H54 (cell line): ENCODE measurements at places on chromosomes 5 and 9.

- no peak for DNase-seq
Observed at GRCh38 chr9:2745560-2746380, 28.5 kb downstream of the KCNV2 start.

DNA sequence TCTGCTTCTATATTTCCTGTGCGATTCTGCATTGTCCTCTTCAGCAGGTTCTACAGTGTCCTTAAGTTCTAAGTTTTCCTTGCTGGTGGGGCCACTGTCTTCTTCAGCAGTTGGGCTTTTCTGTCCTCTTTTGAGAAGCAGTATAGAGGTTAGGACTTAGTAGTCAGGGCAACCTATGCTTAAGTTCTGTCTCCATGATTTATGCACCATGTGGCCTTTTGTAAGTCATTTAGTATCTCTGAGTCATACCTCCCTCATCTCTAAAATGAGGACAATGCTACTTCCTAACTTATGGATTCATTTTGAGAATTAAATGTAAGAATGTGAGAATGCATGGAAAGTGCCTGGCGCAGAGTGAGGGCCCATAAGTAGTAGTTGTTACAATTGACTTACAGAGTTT, 46.8 kb downstream of the GRIN3A start:
- no peak for DNase-seq

GRCh38 chr9:78296201-78296892, 578 bp upstream of the PSAT1 start:
- peak; percentile 83 for DNase-seq

DNA sequence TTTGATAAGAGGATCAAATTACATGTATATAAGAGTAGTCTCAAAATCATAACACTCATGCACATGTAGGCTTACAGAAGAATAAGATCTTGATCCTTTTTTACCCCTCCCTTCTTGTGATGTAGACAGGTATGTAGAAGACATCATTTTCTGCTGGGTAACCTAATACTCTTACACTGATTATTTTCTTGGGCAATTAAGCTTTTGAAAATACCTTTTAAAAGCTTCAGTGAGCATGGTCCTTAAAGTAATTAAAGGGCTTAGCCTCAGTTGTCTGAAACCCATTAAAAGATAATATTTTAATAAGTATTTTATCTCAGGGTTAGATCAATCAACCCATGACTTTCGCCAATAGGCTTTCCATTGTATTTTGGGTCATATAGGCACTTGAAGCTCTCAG, 50.6 kb downstream of the ALDH1A1 start:
- DNase-seq = no peak

GRCh38 chr9:13110766-13111417, 168.6 kb downstream of the MPDZ start:
- DNase-seq = no peak

GRCh38 chr5:113813466-113813865, 300.0 kb downstream of the YTHDC2 start:
- no peak for DNase-seq

- DNase-seq = no peak
Observed at GRCh38 chr9:95010431-95010838, 283.9 kb downstream of the AOPEP start.

DNA sequence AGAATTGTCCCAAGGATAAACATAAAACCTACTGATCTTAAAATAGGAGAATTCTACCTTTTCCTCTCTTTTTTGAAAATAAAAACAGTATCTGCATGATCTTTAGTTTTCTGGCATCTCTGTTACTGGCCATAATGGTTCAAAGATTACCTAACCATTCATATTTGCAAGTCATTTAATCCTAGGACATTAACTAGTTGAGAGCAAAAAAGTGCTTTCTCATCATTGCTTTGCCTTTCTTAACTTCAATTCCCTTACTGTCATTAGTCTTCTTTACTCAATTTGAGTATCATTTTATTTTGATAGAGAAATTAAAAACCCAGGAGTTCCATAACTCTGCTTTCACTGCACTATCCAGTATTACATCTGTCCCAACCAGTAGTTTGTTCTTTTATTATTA, 68.6 kb downstream of the RFX3 start:
- no peak for DNase-seq

DNA sequence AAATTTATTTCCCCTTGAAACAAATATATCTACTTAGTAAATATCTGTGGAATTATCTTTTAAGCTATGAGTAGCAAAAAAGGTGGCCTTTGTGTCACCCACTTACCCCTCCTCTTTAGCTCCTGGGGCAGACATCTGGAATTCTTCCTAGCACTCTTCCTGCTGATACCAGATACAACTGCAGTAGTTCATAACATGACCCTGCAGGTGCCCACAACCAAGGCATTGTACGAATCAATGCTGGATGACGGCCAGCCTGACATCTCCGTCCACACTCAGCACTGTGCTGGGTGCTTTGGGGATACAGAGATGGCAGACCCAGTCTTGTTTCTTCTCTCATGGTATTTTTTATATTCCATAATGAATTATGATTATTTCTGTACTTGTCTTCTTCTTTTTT, 152.3 kb downstream of the GOLPH3 start:
- no peak for DNase-seq

GRCh38 chr9:128406848-128407391, 13.7 kb upstream of the CERCAM start:
- peak; percentile 70 for DNase-seq

- no peak for DNase-seq
Observed at GRCh38 chr9:127505396-127506116, 54.2 kb downstream of the LRSAM1 start.

DNA sequence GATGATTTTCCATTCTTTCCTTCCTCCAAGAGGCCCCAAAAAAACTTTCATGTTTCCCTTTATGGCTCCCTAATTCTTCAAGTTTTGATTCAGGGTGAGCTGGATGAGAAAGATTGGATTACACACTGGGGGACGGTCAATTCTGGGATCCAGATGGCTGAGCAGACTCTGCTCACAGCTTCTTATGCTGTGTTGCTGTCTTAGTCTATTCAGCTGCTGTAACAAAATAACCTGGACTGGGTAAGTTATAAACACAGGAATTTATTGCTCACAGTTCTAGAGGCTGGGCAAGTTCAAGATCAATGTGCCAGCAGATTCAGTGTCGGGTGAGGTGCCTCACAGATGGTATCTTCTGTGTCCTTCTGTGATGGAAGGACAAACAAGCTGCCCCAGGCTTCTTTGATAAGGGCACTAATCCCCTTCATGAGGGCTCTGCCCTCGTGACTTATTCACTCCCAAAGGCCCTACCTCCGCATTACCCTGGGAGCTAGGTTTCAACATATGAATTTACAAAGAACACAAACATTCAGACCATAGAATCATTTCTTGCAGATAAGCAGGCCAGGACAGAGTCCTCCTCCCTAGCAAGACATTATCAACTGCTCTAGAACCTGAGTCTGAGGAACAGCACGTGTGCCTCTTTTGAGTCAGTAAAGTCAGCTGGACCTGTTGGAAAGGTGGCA, 23.1 kb upstream of the SMAD5 start:
- DNase-seq = no peak

DNA sequence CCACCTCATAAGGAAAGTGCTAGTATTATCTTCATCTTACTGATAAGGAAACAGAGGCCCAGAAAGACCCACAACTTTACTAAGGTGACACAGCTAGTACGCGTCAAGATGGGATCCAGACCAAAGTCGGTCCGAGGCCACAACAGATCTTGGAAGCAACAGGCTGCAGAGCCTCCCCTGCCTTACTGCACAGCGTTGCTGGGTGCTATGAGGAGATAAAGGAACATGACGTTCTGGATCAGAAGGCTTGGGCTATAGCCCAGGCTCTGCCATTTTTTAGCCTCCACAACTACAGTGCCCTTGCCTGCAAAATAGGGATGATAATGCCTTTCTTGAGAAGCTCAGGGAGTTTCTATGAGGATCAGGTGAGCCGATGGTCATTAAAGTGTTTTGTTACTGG, 144.1 kb downstream of the NMUR2 start:
- no peak for DNase-seq

GRCh38 chr5:96990102-96990501, 54.2 kb downstream of the LNPEP start:
- no peak for DNase-seq

- DNase-seq = no peak
Observed at GRCh38 chr5:41883243-41883642, 13.0 kb upstream of the OXCT1 start.

DNA sequence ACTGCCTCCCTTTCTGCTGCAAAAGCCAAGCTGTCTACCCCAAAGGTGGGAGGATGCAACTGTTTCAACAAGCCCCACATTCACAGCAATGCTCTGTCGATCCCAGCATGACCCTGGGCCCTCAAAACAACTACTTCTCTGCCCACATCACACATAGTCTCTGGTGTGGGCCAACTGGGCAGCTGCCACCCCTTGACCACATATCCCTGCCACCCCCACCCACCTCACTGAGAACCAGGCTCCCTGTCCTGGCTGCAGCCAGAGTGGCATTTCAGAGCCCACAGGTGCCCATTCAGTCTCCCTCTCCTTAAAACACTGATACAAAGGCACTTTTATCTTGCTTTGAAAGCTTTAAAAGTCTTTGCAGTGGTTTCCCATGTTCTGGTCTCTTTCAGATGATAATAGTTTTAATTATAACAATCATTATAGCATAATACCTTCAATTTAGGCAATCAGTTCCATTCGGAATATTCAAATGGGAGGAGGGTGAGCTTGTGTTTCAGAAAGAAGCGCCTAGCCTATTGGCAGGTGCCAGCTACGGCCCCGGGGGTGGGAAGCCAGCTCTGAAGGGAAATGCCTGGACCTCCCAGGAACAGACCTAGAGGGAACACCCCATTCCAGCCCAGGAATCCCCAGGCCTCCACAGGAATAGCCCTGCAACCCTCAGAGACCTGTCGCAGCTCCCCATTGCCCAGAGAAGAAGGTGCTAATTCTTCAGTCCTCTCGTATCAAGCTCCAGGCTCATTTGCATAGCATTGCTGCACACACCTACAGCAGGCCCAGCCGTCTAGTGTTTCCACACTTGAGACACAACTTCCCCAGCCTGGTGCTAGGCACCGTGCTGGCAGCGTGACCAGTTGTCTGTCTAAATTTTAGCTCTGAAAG, 90.8 kb downstream of the C5orf15 start:
- DNase-seq = no peak

GRCh38 chr5:145293716-145294115, 541.4 kb downstream of the PRELID2 start:
- DNase-seq = no peak

- no peak for DNase-seq
Observed at GRCh38 chr5:113325054-113325453, 109.7 kb downstream of the TSSK1B start.

DNA sequence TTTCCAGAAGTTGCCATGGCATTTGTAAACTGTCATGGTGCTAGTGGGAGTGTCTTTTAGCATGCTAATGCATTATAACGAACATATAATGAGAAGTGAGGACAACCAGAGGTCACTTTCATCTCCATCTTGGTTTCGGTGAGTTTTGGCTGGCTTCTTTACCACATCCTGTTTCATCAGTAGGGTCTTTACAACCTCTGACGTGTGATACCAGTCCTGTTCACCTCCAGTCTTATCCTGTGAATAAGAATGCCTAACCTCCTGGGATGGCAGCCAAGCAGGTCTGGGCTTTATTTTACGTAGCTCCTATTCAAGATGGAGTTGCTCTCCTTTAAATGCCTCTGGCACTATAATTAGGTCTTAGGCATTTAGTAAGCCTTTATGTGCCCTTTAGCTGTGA, 20.4 kb upstream of the RFK start:
- DNase-seq = no peak
